ENCODE measurements at places on chromosomes 2 and 18. TPM values are rescaled to one million over a fixed set of nuclear protein-coding genes. Genes with fewer than 3 reads are reported as not detected.

GRCh38 chr2:74821177-74822126 lies 12.5 kb upstream of the HK2 start:
- no peak overlapping the region for H3K4me3 ChIP-seq
- peaks cover 5% of the 10 kb centered on the region for H3K4me1 ChIP-seq
- no peaks in the 10 kb centered on the region for H3K36me3 ChIP-seq
- no peaks in the 10 kb centered on the region for H3K27me3 ChIP-seq

- H3K27me3 ChIP-seq: no peaks in the 10 kb centered on the region
- H3K4me3 ChIP-seq: no peak overlapping the region
These were observed 14.3 kb upstream of the TANC1 start for GRCh38 chr2:158953926-158954763.

DNA sequence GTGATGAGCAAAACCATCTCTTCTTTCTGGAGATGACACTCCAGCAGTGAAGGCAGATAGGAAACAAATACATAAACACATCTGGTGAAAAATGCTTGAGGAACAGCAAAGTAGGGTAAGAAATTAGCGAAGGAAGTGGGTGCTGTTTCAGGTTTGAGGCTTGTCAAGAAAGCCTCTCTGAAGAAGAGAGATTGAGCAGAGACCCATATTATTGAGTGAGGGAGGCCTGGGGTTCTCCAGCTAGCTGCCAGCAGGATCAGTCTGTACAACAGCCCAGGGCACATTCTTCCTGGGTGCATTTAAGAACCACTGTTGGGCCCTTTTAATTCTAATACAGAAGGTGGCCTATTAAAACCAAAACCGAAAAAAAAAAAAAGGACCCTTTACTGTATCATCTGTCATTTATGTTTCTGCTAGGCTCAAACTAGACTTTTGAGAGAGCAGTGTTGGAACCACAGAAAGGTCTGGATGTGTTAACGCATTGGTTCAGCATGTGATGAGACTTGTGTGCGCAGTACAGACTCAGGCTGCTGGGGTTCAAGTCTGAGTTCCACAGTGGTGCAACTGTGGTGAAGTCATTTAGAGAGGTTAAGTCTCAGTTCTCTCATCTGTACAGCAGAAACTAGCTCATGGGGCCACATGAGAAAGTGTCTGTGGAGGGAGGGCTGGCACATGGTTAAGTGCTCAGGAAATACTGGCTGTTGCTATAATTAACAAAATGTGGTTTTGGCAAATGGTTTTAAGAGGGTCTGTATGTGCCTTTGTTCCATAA lies 28.9 kb downstream of the MGAT5 start:
- no peaks in the 10 kb centered on the region for H3K27me3 ChIP-seq
- peaks cover 8% of the 10 kb centered on the region for H3K4me1 ChIP-seq
- DNase-seq: no peak
- no peak overlapping the region for H3K4me3 ChIP-seq
- no peaks in the 10 kb centered on the region for H3K36me3 ChIP-seq
- no peak overlapping the region for H3K27ac ChIP-seq

GRCh38 chr18:48542513-48543181 lies 3.8 kb downstream of the CTIF start:
- DNase-seq: peak; percentile 27
- H3K4me3 ChIP-seq: no peak overlapping the region

DNA sequence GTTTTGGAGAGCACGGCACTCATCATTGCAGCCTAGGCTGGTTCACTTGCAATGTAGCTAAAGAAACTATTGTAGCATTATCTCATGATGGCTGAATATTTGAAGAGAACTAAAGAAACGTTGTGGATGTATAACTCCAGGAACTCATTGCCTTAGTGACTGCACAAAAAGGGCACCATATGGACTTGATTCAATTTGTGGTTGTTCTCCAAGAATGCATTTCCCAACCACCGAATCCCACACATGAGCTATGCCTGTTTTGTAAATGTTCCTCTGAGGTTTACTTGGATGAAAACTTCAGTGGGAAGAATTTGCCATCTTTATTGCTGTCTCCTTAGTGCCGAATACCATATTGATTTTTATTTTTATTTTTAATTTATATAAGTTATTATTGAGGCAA lies 43.5 kb downstream of the DOK6 start:
- H3K36me3 ChIP-seq: no peaks in the 10 kb centered on the region
- no peak overlapping the region for H3K27ac ChIP-seq
- no peaks in the 10 kb centered on the region for H3K4me1 ChIP-seq
- no peak for DNase-seq

DNA sequence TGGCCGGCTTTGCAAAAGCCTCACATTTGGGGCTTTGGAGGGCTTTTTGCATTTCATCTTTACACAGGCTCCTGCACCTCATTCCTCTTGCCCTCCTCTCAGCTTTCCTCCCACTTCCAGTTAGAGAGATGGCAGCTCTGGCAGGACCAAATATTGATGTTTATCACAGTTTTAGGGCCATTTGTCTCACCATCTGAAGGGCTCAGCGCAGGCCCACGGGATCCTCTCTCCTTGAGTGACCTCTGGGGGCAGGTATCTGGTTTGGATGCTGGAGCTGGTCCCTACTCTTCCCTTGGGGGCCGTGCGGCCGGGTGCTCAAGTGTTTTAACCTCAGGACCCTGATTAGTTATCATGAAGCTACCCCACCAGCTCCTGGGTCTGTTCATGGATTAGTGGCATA lies 19.9 kb downstream of the ATOH8 start:
- peaks cover 45% of the 10 kb centered on the region for H3K4me1 ChIP-seq
- H3K36me3 ChIP-seq: no peaks in the 10 kb centered on the region
- no peak for DNase-seq
- no peak overlapping the region for H3K4me3 ChIP-seq
- no peak overlapping the region for H3K27ac ChIP-seq
- no peaks in the 10 kb centered on the region for H3K27me3 ChIP-seq

DNA sequence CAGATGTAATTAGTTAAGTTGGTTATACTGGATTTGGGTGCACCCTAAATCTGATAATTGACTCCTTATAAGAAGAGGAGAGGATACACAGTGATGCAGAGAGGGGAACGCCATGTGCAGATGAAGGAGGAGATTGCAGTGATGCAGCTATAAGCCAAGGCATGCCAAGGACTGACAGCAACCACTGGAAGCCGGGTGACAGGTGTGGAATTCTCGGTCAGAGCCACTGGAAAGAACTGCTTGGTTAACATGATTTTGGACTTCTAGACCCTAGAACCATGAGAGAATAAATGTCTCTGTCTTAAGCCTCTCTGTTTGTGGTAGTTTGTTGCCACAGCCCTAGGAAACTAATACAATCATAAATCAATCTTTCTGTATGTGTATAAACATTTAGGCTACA lies 403.3 kb upstream of the CDH20 start:
- no peaks in the 10 kb centered on the region for H3K27me3 ChIP-seq
- H3K36me3 ChIP-seq: no peaks in the 10 kb centered on the region
- H3K4me1 ChIP-seq: no peaks in the 10 kb centered on the region
- no peak overlapping the region for H3K4me3 ChIP-seq
- no peak overlapping the region for H3K27ac ChIP-seq
- no peak for DNase-seq

GRCh38 chr2:227147023-227147422 lies 17.0 kb downstream of the COL4A4 start:
- no peak overlapping the region for H3K4me3 ChIP-seq
- H3K27me3 ChIP-seq: no peaks in the 10 kb centered on the region
- DNase-seq: no peak
- H3K36me3 ChIP-seq: no peaks in the 10 kb centered on the region
- H3K4me1 ChIP-seq: no peaks in the 10 kb centered on the region
- no peak overlapping the region for H3K27ac ChIP-seq

- no peaks in the 10 kb centered on the region for H3K27me3 ChIP-seq
- no peaks in the 10 kb centered on the region for H3K4me1 ChIP-seq
- no peaks in the 10 kb centered on the region for H3K36me3 ChIP-seq
- no peak overlapping the region for H3K27ac ChIP-seq
- DNase-seq: no peak
These were observed 43.0 kb downstream of the LRATD1 start for GRCh38 chr2:14675489-14675888.

GRCh38 chr2:234261736-234262135 lies 211.2 kb downstream of the SPP2 start:
- H3K27ac ChIP-seq: no peak overlapping the region
- H3K36me3 ChIP-seq: no peaks in the 10 kb centered on the region
- H3K4me3 ChIP-seq: no peak overlapping the region
- H3K4me1 ChIP-seq: peaks cover 7% of the 10 kb centered on the region
- no peak for DNase-seq

DNA sequence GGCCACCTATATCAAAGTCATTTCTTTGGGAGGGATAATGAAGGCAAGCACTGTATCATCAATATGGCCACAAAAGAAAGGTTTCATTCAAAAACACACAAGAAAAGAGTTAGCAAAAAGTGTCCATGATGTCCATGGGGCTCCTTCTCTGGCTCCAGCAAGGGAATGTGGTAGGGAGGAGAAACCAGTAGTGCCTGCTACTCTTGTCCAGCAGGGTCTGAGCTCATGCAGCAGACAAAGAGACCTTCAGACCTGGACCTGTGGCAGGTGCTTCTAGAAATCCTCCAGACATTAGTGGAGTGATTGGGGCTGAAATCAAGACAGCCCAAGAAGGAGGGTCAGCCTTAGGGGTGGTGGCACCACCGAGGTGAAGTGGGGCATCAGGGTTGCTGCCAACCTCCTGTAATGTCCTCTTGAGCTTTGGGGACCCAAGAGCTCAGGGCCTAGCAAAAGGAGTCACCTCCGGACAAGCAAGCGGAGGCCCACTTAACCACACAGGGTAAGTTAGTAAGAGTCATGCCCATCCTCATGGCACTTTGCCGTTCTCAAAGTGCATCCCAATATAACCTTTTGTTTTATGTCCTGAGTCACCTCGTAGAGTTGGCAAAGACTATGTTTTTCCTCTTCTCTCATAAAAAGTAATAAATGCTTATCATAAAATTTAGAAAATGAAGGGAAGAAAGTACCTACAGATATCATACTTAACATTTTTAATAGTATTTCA lies 112.6 kb upstream of the YPEL5 start:
- no peaks in the 10 kb centered on the region for H3K36me3 ChIP-seq
- no peaks in the 10 kb centered on the region for H3K27me3 ChIP-seq
- H3K27ac ChIP-seq: no peak overlapping the region
- no peak overlapping the region for H3K4me3 ChIP-seq
- H3K4me1 ChIP-seq: peaks cover 7% of the 10 kb centered on the region

- no peak for DNase-seq
- H3K27ac ChIP-seq: no peak overlapping the region
- H3K4me3 ChIP-seq: no peak overlapping the region
- no peaks in the 10 kb centered on the region for H3K27me3 ChIP-seq
These were observed 1.6 kb upstream of the NAGK start for GRCh38 chr2:71066856-71067255.

DNA sequence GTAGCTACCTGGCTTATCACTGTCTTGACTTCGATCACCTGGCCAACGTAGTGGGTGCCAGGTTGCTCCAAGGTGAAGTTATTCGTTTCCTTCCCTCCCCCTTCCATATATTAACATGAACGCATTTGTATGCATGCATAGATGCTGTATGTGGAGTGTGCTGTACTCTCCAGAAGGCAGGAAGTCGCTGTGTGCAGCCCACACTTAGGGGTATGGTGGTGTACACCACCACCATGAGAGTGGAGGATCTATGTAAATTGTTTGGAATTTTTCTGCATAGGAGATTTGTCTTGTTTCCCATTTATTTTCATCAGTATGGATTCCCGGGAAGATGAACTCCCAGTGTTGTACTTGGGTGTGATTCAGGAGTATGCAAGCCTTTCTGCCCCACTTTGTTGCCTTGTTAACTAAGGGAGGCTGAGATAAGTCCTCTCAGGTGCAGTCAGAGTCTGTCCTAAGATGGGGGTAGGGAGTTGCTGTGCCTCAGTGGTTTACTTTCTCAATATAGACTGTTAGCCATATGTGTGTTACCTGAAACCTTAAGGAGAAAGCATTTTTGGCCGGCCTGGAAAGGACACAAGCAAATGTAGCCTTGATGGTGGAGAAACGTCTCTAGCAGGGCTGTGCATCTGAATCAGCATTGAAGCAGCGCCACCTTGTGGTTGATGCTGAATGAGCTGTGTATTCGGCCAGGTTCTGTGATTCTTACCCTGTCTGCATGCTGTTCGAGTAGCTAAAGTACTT lies 149.8 kb downstream of the TANC1 start:
- no peak overlapping the region for H3K4me3 ChIP-seq
- H3K27me3 ChIP-seq: no peaks in the 10 kb centered on the region
- H3K4me1 ChIP-seq: no peaks in the 10 kb centered on the region
- no peaks in the 10 kb centered on the region for H3K36me3 ChIP-seq
- no peak overlapping the region for H3K27ac ChIP-seq

The TEX44 gene
- total RNA-seq: not detected

The TTN gene
- total RNA-seq: 94.6 TPM

The UGT1A4 gene
- not detected for total RNA-seq

The DSEL gene
- total RNA-seq: 4.2 TPM

The GPR155 gene
- 8.6 TPM for total RNA-seq
